A375 (cell line): ENCODE measurements at places on chromosomes 4 and X. TPM values are rescaled to one million over a fixed set of nuclear protein-coding genes. Genes with fewer than 3 reads are reported as not detected.

Gene HSFX1
- total RNA-seq, result 0.11 and 0.29 TPM in 2 replicates

Gene TCEAL2
- 0.08 TPM in 1 of 2 replicates, not detected in the other for total RNA-seq

Gene NUDT10
- total RNA-seq, result 0.15 and 0.19 TPM in 2 replicates

Gene SMIM43
- not detected in 2 replicates for total RNA-seq

Gene GAGE12F
- total RNA-seq, result not detected in 2 replicates

Gene ARSJ
- 16.6 and 19.7 TPM in 2 replicates for total RNA-seq

Gene OPN1MW3
- total RNA-seq, result not detected in 2 replicates

Gene SPON2
- total RNA-seq, result 10.3 and 13.4 TPM in 2 replicates

Gene TRPC5OS
- total RNA-seq, result not detected in 2 replicates

Gene CPZ
- total RNA-seq, result 0.16 TPM in 1 of 2 replicates, not detected in the other

Gene CT45A9
- total RNA-seq, result not detected in 2 replicates

Gene GABRA4
- 0.03 TPM in 1 of 2 replicates, not detected in the other for total RNA-seq
